ENCODE measurements at places on chromosomes 7 and 10. TPM values are rescaled to one million over a fixed set of nuclear protein-coding genes. Genes with fewer than 3 reads are reported as not detected.

FOXK1 gene
- 15.1 TPM for polyA plus RNA-seq

GRCh38 chr7:126535176-126535575, 717.6 kb downstream of the GRM8 start:
- DNase-seq, result no peak

DNA sequence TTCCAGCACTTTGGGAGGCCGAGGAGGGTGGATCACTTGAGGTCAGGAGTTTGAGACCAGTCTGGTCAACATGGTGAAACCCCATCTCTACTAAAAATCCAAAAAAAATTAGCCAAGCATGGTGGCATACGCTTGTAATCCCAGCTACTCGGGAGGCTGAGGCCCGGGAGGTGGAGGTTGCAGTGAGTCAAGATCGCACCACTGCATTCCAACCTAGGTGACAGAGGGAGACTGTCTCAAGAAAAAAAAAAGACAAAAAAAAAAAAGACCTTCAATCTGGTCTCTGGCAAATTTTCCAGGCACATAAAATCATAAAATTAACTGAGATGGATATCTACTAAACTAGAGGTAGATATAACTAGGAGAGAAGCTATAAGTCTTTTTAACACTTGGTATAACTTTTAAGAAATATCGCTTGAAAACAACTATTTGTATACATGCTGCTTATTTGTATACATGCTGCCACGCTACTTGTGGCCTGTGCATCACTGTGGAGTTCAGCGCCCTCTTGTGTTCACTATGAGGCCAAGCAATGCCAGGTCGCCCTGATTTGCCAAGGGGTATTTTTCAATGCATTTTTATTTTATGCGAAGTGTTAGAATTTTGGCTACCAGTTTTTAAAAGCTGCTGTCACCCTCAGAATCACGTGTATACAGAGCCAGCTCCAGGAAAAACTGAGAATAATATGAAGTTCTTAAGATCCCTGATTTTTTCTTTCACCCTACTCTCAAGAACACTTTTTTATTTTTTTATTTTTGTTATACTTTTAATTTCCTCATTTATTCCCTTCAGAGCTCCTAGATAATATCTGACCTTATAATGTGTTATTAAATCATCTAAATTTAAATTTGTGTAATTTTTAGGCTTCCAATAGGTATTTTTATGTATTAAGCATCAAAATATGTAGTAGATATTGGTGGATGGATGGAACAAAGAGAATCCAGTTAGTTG, 26.7 kb downstream of the CYCS start:
- peak; percentile 58 for DNase-seq

DNA sequence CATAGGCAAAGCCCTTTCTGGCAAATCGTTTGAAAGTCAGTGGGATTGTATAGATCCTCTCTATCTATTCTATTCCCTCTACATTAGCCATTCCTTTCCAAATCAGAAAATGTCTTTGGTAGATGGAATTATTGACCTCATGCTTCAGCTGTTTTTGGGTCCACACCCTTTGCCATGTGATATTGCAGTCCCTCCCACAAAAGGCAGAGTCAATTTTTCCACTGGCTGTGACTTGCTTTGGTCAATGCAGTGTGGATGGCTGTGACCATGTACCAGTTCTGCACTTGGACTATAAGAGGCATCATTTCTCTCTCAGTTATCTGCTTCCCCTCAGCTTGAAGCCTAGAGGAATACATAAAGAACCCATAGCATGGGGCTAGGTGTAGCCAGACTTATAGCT, 332.9 kb downstream of the PTEN start:
- DNase-seq, result no peak

DNA sequence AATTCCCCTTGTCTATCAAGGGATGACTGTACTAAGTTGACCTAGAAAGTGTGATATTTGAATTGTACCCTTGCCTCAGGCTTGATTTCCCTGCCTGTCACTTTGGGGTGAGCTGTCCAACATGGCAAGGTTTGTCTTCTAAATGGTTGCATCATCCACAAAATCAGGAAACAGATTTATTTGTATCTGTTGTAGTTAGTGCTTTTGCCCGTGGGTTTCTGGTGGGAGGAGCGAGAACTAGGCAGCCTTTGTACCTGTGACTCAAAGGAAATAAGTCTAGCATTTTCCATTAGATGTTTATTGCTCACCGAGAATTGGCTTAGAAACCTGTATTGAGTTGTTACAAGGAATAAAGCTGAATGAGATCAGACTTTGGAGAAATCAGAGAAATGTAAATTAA, 650.8 kb downstream of the LRMDA start:
- no peak for DNase-seq

DNA sequence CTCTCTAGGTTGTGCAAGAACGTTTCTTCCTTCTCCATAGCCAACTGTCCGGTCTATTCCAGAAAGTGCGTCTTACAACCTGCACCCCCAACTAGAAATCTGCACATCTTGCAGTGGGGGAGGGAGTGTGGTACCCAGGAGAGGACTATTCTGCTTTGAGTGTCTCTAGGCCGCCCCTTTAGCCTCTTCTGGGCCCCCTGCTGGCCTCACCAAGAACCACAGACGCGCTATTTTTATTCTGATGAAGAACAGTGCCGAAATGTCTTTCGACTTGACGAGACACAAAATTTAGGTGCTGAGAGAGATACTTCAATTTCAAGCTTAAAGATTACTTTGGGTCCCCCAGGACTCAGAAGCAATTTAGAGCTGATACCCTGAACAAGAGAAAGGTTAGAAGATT, 1.0 kb downstream of the CNPY1 start:
- DNase-seq, result no peak

GRCh38 chr10:7596356-7596755, 70.4 kb downstream of the ITIH5 start:
- no peak for DNase-seq

- DNase-seq, result no peak
Measured at GRCh38 chr7:53485354-53485753, 449.9 kb downstream of the POM121L12 start.

GRCh38 chr7:24214670-24215069, 69.3 kb upstream of the NPY start:
- no peak for DNase-seq

- no peak for DNase-seq
Measured at GRCh38 chr10:129381741-129382140, 85.3 kb upstream of the MGMT start.

DNA sequence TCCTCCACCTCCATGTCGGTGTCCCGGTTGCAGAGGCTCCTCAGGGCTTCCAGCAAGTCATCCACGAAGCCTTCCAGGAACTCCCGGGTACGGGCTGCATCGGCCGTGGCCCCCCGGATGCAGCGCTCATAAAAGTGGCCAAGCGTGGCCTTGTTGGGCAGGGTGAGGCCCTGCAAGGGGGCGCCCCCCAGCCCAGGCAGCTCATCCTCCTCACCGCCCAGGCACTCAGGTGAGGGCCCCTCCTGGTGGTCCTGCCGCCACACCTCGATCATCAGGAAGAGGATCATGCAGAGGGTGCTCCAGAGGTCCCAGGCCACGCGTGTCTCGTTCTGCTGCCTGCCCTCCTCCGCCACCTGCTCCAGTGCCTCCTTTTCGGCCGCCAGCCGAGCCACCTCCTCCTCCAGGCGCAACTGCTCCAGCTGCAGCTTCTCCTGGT, 22.8 kb downstream of the ITPRIP start:
- DNase-seq, result no peak

- DNase-seq, result peak; percentile 70
Measured at GRCh38 chr7:74453322-74454011, at the start of gene GTF2IRD1. Gene GTF2IRD1, plus strand, starts transcription at chr7:74453906. Its CDS starts 54,175 bp downstream, at chr7:74508081.

GTPBP10 gene
- 25.5 TPM for polyA plus RNA-seq

DNA sequence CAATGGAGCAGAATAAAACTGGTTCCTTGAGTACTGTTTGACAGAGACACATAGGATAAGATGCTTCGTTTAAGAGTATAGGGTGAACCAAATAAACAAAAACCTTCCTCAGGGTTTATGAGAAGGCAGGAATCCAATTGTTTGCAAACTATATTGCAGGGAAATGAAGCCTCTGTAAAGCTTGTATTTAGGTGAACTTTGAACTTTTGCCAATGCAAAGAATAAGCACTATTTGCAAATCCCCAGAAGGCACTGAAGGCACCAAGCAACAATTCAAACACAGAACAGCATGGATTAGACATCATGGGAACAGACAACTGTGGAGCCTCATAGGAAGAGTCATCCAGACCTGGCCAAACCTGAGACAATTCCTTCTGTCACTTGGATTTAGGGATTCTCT, 47.1 kb upstream of the WASL start:
- DNase-seq, result no peak

- DNase-seq, result no peak
Measured at GRCh38 chr10:83886871-83887270, 252.4 kb upstream of the GHITM start.

DNA sequence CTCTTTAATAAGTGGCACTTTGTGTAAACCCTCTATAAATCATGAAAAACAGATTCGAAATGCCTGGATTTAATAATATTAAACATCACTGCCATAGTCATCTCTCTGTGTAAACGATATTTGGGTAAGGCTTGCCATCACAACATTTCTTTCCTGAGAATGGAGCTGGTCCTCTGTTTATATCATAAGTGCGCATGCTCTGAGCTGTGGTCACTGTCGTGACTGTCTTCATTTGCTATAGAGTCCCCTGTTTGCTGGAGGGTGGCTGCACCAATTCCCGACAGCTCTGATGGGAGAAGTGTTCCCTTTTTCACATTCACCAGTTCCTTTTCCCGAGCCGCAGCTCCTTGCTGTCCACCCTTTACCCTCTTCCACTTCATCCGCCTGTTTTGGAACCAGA, 50.4 kb upstream of the AGMO start:
- no peak for DNase-seq

- DNase-seq, result no peak
Measured at GRCh38 chr10:110967009-110967630, 47.7 kb downstream of the SHOC2 start.

DNA sequence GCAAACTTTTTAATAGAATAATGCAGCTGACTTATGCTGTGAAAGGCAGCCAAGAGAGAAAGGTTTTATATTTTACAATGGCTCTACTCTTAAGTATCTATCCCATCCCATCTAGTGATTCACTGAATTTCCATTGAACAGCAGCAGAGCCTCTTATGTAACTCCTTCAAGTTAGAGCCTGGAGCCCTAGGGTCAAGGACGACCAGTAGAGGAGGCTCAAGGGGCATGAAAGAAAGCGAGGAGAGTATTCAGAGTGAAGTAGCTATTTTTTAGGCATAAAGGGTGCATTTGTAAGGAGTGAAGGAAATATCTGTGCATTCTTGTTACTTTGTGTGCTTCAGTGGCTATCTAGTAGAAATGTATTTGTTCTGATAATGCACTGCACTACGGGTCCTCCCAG, 180.2 kb upstream of the TPK1 start:
- DNase-seq, result peak; percentile 7

DNA sequence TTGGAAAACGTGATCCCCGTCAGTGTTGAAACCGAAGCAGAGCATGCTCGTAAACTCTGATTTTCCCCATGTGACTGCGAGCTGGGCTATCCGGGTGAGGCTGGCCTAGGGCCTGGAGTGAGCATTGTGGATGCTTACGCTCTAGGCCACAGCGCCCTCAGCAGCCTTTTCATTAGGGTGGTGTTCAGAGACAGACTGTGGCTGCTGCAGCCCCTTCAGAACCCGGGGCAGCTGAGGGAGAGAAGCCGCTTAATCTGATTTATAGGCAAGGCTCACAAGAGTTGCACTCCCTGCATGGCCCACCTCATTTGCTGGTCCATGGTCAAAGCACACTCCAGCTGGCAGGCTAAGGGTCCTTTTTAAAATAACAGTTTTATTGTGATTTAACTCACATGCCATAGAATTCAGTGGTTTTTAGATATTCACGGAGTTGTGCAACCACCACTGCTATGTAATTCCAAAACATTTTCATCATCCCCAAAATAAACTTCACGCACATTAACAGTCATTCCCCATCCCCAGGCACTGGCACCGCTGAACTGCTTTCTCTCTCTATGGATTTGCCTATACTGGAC, 72.5 kb downstream of the SYPL1 start:
- peak; percentile 77 for DNase-seq

NKX6-2 gene
- polyA plus RNA-seq, result 6.2 TPM

DNA sequence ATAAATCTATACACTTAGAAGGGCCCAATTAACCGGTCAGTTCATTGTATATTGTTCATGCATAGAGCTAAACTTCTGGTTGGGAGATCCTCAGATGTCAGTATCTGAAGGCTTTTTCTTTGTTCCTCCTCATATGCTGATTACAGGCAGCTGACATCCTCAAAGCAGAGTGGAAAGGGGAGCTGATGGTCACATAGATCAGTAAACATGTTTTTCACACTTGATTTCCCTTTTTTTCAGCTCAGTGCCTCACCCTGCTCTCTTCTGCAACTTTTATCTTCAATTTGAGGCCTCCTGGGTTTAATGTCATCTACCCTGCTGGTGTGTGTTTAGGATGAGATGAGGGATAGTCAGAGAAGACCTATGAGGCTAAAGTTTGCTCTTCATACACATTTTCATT, 297.9 kb upstream of the FZD1 start:
- no peak for DNase-seq

- DNase-seq, result no peak
Measured at GRCh38 chr10:52359441-52359840, 45.4 kb downstream of the DKK1 start.

GRCh38 chr7:1025743-1026581, 18.4 kb upstream of the GPR146 start:
- no peak for DNase-seq

OTUD1 gene
- polyA plus RNA-seq, result 16.2 TPM

IRF5 gene
- polyA plus RNA-seq, result 2.0 TPM

CTAGE8 gene
- 11.3 TPM for polyA plus RNA-seq

GRCh38 chr10:28930514-28931495, 253.5 kb downstream of the BAMBI start:
- DNase-seq, result no peak

SEC61A2 gene
- polyA plus RNA-seq, result 17.2 TPM

- no peak for DNase-seq
Measured at GRCh38 chr7:131325179-131325840, 2.4 kb upstream of the MKLN1 start.

MUC3A gene
- polyA plus RNA-seq, result 0.38 TPM

- no peak for DNase-seq
Measured at GRCh38 chr10:82277591-82277990, 402.6 kb downstream of the NRG3 start.

MYL10 gene
- polyA plus RNA-seq, result 0.39 TPM

EPO gene
- not detected for polyA plus RNA-seq

DNA sequence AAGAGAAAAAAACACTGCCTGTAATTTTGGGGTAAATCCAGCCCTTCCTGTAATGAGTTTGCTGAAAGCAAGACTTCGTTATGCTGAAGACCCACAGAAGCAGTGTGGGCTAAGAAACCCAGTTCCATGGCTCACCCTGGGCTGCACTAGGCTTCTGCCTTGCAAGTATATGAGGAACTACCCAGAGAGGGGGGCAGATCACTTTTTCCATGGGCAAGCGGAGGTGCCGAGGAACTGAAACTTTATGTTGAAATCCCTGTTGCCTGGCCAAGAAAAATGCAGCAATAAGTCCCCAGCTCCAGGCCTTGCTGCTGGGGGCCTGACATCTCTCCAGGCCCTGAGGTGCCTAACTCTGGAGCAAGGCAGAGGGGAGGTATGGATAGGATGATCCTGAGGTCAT, 8.5 kb downstream of the RASSF4 start:
- no peak for DNase-seq

DNA sequence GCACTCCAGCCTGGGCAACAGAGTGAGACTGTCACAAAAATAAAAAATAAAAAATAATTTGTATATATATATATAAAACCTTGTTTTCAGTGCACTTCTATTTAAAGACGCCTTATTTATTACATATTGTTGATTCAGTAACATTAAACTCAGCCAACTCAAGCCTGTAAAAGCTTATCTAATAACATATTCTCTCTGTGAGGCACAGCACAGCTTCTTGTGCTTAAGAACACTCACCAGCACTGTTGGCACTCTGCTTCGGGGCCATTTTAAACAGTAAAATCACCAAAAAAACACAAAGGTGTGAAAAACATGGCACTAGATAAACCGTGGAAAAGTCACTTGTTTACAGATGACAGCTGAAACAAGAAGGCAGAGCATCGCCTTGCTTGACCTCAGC, 89.0 kb upstream of the C10orf90 start:
- DNase-seq, result no peak

CYP17A1 gene
- polyA plus RNA-seq, result not detected
